Activated T-helper 1 cell treated with anti-CD3 and anti-CD28 coated beads, Interleukin-2, amount 50 U/mL, for 16 hours (primary cell): ENCODE measurements at places on chromosomes 2 and 18.

GRCh38 chr2:24076849-24077534 lies 866 bp upstream of the SF3B6 start:
- DNase-seq: no peak

- no peak for DNase-seq
Observed at GRCh38 chr2:18791172-18791797, 201.9 kb upstream of the NT5C1B start.

GRCh38 chr2:171824086-171824485 lies 70.0 kb downstream of the SLC25A12 start:
- no peak for DNase-seq

DNA sequence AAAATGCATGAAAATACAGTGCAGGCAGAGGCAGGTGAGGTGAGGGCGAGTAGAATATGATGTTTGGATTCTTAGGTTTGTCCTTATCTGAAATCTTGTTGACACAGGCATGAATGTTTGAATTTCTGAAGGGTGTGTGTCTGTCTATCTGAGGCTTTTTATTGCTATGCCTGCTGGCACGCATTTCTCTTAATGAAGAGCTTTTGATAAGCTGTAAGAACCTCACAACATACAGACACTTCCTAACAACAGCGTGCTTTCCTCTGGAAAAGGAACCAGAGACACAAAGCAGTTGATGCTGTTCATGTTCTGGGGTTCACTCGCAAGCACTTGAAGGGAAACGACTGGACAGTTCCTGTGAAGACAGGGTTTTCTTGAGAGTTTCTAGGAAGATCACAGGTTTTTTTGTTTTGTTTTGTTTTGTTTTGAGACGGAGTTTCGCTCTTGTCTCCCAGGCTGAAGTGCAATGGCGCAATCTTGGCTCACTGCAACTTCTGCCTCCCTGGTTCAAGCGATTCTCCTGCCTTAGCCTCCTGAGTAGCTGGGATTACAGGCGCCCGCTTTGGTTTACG lies 33.3 kb upstream of the CABLES1 start:
- no peak for DNase-seq

DNA sequence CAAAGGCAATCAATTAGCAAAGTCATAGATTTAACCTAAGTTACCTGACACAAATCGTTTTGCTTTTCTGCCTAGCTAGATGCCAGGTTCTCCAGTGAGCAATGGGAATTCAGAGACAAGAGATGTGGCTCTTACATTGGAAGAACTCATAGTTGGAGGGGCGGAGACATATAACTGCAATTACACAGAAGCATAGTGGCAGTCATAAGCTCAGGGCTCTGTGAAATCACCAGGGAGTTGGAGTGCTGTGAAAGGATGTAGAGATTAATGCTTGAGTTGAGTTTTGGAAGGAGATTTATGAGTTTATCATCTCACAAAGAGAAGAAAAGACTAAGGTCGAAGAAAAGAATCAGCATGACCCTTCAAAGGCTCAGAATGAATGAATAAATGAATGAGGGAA lies 457.2 kb upstream of the TRIB2 start:
- DNase-seq: no peak

GRCh38 chr2:176468457-176469113 lies 199.3 kb downstream of the MTX2 start:
- DNase-seq: no peak

DNA sequence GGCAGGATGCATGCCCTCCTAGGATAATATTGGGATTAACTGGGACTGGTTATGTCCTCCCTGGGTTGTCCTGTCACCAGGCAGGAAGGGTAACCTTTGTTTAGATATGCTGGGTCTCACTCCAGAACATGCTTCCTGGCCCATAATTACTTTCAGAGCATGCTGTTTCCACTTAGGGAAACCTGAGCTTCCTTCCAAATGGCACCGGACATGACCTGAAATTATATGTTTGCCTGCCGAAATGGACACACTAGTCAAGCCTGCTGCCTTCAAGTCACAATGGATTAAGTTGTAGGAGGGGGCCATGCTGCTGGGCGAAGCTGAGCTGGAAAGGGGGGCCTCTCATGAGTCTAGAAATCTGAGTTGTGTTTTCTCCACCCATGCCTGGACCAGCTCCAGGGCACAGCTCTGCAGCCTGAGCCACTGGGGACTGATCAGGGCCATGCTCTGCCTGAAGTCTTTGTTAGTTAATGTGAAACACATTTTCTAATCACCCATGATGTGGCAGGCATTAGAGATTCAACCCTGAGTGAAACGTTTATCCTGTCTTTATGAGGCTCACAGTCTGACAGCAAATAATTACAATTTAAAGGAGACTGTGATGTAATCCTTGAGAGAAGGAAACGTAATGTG lies 273.3 kb downstream of the TNS1 start:
- DNase-seq: no peak

DNA sequence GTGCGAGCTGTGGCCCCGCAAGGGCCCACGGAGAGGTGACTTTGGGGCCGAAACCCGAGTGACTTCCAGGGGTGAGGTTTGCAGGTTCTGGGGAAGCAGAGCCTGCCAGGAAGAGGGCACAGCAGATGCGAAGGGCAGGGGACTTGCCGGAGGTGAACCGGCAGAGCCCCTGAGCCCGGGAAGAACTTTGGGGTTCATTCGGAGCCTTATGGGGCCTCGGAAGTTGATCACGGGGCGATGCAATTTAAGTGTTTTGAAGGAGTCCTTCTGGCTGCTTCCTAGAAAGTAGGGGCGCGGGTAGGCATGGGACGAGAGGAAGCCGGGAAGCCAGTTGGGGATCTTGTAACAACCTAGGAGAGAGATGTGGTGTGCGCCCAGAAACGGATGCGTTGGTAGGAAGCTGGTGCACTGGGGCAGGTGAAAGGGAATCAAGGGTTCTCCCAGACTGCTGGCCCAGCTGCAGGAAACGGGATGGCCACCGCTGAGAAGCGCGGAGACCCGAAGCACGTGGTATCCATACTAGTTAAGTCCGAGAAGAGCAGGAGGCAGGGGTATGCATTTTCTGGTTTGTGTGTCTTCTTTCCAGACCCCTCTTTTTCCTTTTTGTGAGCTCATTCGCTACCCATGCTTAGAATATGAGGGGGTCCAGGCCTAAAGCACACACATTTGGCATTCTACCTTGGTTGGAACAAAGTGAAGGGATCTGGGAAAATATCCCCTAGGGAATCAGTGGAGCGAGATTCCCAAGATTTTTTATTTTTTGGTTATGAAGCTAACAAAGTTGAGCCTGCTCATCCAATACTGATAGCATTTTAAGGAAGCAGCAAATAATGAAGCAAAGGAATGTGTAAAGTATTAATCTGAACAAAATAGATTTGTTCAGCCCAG lies 758 bp downstream of the SCLY start:
- DNase-seq: peak; percentile 8

GRCh38 chr2:136164280-136164776 lies 46.4 kb upstream of the CXCR4 start:
- no peak for DNase-seq

DNA sequence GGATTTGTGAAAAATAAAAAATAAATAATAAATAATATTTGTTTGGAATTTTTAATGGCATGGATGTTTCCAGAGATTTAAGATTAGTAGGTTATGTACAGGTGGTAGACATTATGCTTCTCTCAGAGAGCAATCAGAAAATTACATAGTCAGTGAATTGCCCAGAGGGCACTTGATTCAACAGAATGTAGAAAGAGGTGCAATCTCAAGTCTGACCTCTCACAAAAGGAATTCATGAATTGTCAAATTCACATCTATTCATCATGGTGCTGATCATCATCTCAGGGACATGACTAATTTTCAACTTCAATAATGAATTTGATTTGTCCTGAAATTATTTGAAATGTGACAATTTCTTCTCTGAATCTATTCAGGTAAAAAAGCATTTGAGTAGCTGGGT lies 172.5 kb downstream of the PDE11A start:
- no peak for DNase-seq

GRCh38 chr2:120550893-120551446 lies 184.7 kb upstream of the GLI2 start:
- no peak for DNase-seq

GRCh38 chr2:26453421-26454329 lies 24.2 kb downstream of the OTOF start:
- DNase-seq: no peak

DNA sequence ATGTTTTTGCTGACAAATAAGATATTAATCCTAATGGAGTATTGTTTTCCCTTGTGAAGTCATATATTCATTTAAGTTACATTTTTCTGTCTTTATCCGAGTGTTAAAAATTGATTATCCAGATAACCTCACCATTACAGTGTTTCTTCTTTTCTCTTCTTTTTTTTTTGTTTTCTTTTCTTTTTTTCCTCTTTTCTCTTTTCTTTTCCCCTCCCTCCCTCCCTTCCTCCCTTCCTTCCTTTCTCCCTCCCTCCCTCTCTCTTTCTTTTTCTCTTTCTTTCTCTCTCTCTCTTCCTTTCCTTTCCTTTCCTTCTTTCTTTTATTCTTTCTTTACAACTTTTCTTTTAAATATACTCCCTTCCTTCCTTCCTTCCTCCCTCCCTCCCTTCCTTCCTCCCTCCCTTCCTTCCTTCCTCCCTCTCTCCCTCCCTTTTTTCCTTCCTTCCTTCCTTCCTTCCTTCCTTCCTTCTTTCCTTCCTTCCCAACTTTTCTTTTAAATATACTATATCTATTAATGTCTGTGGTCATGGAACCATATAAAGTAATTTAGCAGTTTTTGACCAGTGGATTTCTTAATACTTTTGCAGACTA lies 40.9 kb downstream of the UBE2E3 start:
- no peak for DNase-seq

GRCh38 chr18:76208678-76209306 lies 286.2 kb downstream of the ZNF516 start:
- no peak for DNase-seq

GRCh38 chr18:49081511-49082155 lies 130.9 kb upstream of the SMAD7 start:
- DNase-seq: no peak

DNA sequence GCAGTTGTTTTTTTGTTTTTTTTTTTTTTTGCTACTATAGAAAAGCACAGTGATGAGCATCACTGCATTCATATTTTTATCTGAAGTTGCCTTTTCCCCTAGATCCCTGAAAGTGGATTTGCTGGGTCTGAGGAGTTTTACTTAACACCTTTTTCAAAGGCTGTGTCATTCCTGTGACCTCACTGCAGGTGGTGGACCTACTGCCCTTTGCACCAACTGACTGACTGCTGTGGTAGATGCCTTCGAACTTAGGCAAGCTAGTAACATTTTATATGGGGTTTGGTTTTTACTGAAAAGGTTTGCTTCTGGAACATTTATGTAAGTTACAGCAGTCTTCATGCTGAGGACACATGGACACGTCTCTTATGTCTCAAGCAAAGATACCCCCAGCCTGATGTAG lies 36.2 kb downstream of the SPTBN1 start:
- no peak for DNase-seq

DNA sequence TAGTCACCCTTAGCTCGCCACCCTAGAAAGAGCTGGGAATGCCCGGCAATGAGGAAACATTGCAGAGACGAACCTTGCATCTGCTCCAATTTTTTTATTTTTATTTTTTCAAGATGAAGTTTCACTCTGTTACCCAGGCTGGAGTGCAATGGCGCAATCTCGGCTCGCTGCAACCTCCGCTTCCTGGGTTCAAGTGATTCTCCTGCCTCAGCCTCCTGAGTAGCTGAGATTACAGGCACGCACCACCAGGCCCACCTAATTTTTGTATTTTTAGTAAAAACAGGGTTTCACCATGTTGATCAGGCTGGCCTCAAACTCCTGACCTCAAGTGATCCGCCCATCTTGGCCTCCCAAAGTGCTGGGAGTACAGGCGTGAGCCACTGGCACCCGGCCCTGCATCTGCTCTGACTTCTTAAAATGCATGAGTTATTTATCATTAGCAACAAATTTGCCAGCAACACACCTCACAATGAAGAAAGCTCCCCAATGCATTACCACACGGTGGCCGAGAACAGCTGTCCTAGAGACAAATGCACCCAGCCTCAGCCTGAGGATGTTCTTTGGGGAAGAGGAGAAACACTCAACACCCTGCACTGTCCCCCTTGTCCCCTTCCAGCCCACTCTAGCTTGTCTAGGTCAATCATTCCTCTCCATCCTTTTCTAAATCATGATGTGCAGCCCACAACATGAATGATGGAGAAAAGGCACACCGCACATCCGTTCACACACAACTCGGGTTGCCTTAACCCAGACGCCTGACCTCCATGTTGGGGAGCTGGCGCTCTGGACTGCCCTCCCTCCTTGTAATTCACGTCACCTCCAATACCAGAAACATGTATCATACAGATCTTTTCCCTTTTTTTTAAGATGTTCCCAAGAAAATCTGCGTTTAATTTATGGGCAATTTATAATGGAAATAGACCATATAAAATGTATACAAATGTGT lies 46.9 kb downstream of the TTC32 start:
- DNase-seq: no peak

GRCh38 chr2:197205585-197206215 lies 104.9 kb downstream of the ANKRD44 start:
- DNase-seq: peak; percentile 32

DNA sequence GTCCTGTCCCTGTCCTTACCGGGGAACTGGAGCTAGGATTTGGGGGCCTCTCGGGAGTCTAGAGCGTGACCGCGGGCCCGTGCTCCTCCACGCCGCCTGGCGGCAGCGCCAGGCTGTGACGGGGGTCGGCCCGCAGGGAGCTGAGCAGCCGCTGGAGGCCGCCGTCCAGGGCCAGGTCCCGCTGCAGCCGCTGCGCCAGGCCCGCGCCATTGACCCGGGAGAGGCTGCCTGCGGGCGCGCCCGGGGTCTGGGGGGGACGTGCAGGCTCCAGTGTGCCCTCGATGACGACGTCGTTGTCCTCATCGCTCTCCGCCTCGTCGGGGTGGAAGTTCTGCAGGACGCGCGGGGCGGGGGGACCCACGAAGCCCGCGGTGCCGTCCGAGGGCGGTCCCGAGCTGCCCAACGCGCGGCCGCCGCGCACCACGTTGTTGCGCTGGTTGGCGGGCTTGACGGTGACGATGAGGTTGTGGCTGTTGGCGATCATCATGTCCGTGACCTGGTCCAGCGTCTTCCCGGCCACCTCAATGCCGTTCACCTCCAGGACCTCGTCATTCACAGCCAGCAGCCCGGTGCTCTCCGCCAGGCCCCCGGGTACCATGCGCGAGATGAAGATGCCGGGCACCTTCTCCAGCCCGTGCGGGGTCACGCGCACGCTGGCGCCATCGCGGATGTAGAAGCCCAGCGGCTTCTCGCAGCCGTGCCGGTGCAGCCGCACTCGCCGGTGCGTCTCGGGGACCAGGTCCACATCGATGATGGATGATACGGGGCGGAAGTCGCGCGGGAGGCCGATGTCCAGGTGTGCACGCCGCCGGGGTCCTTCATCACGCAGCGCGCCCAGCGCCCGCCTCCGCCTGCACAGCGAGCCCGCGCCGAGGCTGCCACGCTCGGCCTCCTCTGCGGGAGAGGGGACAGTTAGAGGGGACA lies 50.9 kb downstream of the ADNP2 start:
- DNase-seq: no peak

- no peak for DNase-seq
Observed at GRCh38 chr2:170926743-170927297, 2.2 kb upstream of the GORASP2 start.

DNA sequence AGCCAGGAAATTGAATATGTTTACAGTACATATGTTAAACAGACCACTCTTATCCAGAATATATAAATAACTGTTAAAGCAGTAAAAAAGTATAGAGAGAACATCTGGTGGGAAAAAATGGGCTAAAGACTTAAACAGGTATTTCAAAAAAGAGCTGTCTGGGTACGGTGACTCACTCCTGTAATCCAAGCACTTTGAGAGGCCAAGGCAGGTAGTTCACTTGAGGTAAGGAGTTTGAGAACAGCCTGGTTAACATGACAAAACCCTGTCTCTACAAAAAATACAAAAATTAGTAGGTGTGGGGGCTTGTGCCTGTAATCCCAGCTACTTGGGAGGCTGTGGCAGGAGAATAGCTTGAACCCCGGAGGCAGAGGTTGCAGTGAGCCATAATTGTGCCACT lies 171.4 kb upstream of the FSIP2 start:
- DNase-seq: no peak
